ENCODE measurements at places on chromosomes 1 and 21. TPM values are rescaled to one million over a fixed set of nuclear protein-coding genes. Genes with fewer than 3 reads are reported as not detected.

The C1QC gene
- total RNA-seq: not detected

The CCNL2 gene
- total RNA-seq: 200 TPM

The UTS2 gene
- total RNA-seq: not detected

The MANEAL gene
- 35.2 TPM for total RNA-seq

The MAP10 gene
- total RNA-seq: not detected

DNA sequence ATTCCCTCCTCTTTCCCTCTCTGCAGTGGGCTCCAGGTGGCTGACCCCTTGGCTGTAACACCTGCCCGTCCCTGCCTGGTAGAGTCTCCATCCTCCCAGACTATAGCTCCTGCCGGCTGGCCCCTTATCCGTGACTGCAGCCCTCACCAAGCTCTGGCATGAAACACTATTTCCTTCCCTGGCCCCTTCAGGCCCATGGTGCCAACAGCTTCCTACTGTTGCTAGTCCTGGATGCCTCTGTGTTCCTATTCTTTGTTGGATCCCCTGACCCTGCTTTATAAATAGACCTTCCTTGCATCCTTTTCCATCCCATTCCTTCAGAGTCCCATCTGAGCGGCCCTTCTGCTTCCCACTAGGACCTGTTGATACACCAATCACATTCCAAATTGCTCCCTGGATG is 195.0 kb downstream of the ZNF326 start:
- DNase-seq: no peak

- DNase-seq: no peak
Observed at GRCh38 chr21:39144191-39144590, 39.1 kb downstream of the PSMG1 start.

GRCh38 chr21:43619856-43620255 is 39.4 kb downstream of the HSF2BP start:
- DNase-seq: no peak

- DNase-seq: peak; percentile 82
Observed at GRCh38 chr1:107782217-107782845, 182.6 kb downstream of the VAV3 start.

DNA sequence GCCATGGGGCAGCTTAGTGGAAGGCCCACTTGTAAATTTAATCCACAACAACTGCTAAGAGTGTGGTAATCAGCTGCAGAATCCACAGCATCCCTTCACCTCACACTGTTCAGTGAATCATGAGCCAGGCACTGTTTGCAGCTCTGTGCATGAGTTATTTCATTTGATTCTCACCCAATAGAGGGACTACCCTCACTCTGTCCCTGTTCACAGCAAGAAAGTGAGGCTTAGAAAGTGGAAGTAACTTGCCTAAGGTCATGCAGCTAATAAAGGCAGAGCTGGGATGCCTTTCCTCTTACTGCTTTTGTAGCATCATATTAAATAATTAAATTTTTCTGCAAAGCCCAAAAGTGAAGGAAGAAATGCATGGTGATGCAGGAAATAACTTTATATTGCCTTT is 346.5 kb upstream of the PLD5 start:
- no peak for DNase-seq

DNA sequence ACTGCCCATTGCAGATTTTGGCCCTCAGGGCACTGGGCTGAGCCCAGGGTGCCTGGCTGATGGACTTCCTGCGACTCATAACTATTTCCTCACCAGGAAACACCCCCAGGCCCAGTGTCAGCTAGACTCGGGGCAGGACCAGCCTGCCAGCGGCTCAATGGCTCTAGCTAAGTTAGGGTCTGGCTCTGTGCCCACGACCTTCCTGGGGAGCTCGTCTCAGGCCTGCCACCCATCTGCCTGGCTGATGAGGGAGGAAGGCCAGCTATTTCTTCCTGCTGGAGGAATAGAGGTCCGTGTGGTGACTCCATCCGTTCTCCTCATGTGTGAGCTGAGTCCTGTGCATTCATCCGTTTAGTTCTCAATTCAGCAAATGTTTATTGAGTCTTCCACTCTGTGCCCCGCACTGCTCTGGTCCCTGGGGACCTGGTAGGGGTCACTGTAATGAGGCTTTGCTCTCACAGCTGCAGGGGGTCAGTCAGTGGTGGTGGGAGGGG is 44.5 kb downstream of the KIRREL1 start:
- no peak for DNase-seq

DNA sequence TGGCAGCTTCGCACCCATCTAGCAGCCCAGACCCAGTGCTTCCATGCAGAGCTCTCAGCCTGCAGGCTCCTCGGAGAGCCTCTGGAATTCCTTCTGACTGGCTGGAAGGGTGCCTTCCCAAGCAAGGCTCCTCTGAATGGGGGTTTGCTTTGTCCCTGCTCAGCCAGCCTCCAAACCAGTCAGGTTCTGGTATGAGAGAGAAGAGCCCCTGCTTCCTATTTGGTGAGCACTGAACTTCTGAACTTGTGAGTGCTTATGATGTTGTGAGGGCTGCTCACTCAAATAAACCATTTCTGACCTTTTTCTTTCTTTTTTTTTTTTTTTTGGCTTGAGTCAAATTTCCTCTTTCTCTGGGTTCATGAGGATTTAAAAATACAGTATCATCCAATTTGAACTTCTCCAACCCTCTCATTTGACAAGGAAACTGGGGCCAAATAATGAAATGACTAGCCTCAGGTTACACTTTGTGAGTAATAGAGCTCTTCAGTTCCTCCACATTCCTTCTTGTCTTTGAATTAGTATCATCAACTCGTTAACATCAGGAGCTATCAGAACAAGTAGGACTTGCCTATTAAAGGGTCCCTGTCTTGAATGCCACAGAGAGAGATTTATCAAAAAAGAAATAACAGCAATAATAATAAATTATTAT is 39.6 kb downstream of the GFI1 start:
- no peak for DNase-seq

All from HT-29 (cell line).